ENCODE measurements at places on chromosomes 16 and 17. TPM values are rescaled to one million over a fixed set of nuclear protein-coding genes. Genes with fewer than 3 reads are reported as not detected.

The PRSS33 gene
- polyA plus RNA-seq: not detected

The KRTAP1-5 gene
- polyA plus RNA-seq: not detected

The TBC1D3C gene
- not detected for polyA plus RNA-seq

GRCh38 chr17:9646546-9646885 lies 1.2 kb downstream of the USP43 start:
- no peak for DNase-seq

The FN3K gene
- 34.5 TPM for polyA plus RNA-seq

DNA sequence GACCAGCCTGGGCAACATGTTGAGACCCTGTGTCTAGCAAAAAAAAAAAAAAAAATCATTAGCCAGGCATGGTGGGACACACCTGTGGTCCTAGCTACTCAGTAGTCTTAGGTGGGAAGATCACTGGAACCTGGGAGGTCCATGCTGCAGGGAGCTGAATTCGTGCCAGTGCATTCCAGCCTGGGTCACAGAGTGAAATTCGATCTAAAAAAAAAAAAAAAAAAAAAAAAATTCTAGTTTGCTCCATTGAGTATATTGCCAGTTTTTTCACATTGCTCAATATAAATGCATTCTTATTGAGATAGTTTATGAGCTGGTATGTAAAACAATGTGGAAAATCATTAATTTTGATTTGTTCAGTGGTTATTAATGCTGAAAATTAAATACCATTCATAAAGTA lies 52.0 kb downstream of the ABHD15 start:
- DNase-seq: no peak

DNA sequence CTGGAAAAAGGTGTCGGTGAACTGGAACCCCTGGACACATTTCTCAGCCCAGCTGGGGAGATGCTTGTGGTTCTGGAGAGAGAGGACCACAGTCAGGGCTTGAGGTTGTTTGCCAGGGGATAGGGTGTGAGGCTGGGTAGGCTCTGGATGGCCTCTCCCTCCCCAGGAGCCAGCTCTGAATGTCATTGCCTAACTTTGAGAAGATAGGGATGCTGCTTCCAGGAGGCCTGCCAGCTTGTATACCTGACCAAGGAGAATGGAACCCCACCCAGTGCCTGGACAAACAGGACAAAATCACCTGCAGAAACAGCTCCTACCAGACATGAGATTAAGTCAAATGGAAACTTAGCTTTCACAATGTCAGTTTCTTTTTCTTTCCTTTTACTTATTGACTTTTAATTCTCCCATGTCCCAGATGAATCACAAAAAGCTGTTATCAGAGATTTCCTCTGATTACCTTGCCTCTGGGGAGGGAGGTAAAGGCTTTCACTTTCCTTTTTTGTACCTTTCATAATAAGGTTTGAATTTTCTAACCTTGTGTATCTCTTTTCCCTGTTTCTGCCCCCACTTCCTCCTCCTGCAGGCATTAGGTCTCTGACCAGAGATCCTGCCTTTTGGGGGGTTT lies 29.8 kb upstream of the PLLP start:
- DNase-seq: no peak

The USH1G gene
- 0.81 TPM for polyA plus RNA-seq

The FCSK gene
- polyA plus RNA-seq: 19.7 TPM

The ABCA9 gene
- 1.8 TPM for polyA plus RNA-seq

DNA sequence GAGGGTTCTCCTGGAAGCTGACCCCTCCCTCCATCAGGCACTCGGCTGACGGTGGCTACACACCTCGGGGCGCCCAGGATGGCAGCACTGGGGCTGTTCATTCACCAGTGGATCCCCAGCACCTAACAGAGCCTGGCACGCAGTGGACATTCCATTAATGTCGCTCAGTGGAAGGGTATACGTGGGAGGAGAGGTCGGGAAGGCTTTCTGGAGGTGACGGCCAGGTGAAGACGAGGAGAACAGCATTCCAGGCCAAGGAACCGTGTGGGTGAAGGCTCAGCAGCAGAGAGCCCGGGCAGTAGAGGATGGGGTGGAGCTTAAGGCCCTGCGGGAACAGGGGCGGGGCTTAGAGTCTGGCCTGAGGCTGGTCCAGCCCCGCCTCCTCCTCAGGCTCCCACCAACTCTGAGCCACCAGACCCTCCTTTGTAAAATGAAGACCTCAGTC lies 2.5 kb upstream of the HS3ST6 start:
- DNase-seq: no peak

The TVP23A gene
- polyA plus RNA-seq: 5.0 TPM

- DNase-seq: no peak
Observed at GRCh38 chr16:70381604-70382342, 35.1 kb downstream of the DDX19A start.

The CBLN1 gene
- 0.33 TPM for polyA plus RNA-seq

GRCh38 chr16:69618721-69619120 lies 53.0 kb downstream of the NFAT5 start:
- no peak for DNase-seq

DNA sequence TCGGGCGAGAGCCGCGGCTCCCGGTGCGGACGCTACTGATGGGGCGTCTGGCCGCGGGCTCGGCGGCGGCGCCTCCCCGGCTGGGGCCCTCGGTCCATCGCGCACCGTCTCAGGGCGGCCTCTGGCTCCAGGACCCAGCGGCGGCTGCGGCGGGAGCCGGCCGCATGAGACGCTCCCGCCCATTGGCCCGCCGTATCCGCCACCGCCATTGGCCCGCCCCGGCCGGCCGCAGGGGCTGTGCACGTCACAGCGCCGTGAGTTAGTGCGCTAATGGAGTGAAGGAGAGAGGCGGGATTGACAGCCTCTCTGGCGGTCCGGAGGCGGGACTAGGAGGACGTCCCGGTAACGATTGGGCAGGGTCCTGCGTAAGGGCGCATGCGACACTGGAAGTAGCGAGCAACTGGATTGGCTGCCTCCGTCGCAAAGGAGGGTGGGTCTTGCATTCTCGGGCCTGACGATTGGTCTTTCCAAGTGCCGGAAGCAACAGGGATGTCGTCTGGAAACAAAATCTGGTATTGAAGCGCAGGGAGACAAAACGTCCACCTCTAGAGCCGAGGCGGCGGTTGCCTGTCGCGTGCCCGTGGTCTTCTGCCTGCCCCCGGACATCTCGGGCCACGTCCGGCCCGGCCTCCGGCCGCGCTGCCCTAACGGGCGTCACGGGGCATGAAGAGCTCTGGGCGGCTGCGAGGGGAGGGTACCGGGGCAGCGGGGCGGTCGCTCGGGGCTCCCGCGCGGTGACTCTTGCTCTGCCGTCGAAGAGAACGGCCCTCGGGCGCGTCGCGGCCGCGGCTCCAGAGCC lies at the start of gene ANKRD11:
Gene ANKRD11, minus strand, starts transcription at position 123 of the 799 bp plus-strand sequence. CDS start 173,542 bp downstream, outside the sequence.
- peak; percentile 97 for DNase-seq

DNA sequence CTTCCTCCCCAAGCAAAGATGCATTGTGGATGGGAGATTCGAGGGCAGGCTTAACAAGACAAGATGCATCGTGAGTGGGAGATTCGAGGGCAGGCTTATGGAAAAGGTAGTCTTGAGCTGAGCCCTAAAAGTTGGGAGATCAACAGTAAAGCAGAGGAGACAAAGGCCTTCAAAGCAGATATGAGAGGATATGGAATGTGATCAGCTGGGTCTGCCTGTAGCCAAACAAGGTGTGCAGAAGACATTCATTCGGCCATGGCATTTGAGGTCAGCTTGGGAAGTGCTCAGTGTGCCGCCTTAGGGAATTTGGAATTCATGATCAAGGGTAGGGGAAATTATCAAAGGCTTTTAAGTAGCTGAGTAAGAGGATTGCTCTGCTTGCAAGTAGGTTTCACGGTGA lies 39.5 kb downstream of the DNAH9 start:
- no peak for DNase-seq

DNA sequence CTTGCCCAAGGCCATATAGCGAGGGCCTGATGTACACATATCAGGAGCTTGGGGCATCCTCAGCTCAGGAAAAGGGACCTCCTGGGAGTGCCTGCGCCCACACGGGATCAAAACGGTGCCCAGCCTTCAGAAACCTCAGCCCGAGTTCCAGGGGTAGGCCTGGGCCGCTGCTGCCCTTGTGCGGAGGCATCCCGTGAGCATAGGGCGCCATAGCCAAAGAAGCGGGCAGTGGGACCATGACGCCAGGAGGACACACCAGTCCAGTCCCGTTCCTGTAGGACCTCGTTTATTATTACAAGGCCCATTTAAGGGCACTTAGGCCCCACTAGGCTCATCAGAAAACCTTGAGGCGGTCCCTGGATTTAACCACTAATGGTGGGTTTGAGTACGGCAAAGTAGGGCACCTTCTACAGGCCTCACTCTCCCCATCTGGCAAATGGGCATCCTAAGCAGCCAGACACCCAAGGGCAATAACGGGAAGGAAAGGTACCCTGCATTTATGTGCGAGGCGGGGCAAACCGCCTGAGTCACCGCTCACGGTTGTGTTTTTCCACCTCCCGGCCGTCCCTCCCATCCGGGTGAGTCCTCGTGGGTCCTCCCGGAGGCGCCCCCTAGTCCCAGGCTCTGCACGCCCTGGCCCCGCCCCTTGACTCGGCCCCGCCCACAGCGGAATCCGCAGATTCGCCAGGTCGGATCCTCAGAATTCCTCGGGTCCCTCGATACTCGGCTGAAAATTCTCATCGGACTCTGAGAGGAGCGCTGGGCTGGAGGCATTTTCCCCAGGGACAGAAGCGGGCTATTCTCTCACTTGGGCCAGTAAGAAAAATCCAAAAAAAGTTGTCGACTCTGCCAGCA lies 726 bp upstream of the SETD1A start:
- DNase-seq: no peak

The CDH3 gene
- polyA plus RNA-seq: 59.6 TPM

GRCh38 chr17:82793974-82794630 lies 42.2 kb downstream of the TBCD start:
- DNase-seq: no peak

GRCh38 chr16:66549284-66550131 lies at the start of gene TK2:
TK2 (minus strand) TSS chr16:66550122; CDS start chr16:66550061, 61 bp downstream.
- peak; percentile 66 for DNase-seq

DNA sequence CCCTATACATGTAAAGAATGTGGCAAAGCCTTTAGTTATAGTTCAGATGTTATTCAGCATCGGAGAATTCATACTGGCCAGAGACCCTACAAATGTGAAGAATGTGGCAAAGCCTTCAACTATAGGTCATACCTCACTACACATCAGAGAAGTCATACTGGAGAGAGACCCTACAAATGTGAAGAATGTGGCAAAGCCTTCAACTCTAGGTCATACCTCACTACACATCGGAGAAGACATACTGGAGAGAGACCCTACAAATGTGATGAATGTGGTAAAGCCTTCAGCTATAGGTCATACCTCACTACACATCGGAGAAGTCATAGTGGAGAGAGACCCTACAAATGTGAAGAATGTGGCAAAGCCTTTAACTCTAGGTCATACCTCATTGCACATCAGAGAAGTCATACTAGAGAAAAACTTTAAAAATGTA lies 42.5 kb downstream of the ZNF267 start:
- DNase-seq: no peak

The TP53TG3F gene
- polyA plus RNA-seq: not detected

DNA sequence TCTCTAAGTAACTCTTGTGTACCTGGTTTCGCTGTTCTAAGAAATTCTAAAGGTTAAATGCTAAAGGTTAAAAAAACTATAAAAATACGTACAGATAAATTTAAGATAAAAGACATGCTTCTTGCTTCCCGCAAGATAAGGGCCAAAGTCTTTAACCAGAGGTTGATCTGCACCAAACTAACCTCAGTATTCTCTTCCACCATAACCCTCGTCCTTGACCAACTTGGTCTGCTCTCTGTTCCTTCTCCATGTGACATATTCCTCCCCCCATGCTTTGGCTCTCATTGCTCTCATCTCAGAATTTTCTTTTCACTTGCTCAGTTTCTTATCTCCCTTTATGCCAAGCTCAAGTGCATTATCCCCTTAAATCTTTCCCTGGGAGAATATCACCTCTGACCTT lies 330.5 kb upstream of the ZFHX3 start:
- no peak for DNase-seq

DNA sequence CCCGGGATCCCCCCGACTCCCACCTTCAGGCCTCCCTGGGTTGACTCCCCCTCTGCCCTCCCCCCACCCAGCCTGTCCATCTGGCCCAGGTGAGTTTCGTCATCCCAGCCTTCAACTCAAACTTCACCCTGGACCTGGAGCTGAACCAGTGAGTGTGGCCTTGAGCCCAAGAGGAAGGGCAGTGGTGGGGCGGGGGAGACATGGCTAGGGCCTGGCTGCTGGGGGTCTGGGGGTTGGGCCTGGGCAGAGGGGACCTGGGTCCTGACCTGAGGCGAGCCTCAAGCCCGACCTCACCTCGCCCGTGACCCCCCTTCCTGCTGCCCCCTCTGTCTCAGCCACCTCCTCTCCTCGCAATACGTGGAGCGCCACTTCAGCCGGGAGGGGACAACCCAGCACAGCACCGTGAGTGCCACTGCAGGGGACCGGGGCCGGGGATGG lies 10.9 kb downstream of the ADAM11 start:
- no peak for DNase-seq

DNA sequence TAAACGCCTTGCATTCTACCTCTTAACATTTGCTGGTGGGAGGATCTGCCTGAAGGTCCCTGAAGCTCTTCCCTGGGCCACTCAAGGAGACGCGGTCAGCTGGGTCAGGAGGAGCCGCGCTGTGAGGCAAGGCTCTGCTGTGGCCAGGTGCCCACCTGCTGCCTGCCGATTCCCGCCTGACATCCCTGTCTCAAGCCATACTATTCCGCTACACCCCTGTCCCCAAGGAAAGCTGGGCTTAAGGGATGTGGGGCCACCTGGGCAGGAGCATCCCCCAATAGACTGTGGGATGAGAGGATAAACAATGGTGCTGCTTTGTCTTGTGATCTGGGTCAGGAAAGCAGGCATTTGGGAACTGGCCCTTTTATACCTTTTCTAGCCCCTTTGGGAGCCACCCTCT lies 5.1 kb downstream of the TPPP3 start:
- no peak for DNase-seq

The GPRC5B gene
- 93.4 TPM for polyA plus RNA-seq

- no peak for DNase-seq
Observed at GRCh38 chr17:1467898-1468492, 12.0 kb upstream of the CRK start.

GRCh38 chr16:70804153-70804733 lies 3.3 kb upstream of the VAC14 start:
- DNase-seq: no peak

DNA sequence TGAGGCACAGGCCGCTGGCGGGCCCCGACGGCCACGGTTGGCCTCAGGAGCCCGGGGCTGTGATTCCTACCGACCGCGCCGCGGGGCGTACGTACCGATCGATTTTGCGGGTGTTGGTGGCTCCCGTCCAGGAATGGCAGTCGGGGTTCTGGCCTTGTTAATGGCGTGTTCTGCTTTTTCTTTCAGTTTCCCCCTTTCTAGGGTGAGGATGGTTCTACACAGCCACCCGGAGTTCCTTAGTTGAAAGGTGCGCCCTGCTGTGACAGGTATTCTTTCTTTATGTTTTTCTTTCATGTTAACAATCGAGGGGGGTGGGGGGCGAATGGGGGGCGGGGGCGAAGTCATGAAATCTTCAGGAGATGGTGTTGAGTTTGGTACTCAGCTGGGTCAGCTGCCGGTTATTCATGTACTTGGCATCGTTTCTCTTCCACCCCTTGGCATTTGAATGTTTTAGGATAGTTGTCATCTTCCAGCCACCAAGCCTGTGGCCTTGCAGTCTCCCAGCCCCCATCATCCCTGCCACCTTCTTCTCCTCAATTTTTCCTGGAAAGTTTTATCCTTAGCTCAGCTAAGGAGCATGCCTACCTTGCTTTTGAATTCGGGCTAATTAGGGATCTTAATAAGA lies 802 bp downstream of the CYLD start:
- DNase-seq: no peak
